Left ventricle myocardium inferior (tissue), 1 donor: ENCODE measurements at places on chromosomes 13 and 19. TPM values are rescaled to one million over a fixed set of nuclear protein-coding genes. Genes with fewer than 3 reads are reported as not detected.

The ZNF728 gene
- total RNA-seq: 5.6 TPM

The FUT1 gene
- 1.8 TPM for total RNA-seq

The SIGLEC10 gene
- 0.38 TPM for total RNA-seq

The CDX2 gene
- total RNA-seq: not detected

The LIM2 gene
- not detected for total RNA-seq

The LIN7B gene
- 23.4 TPM for total RNA-seq

The IGFL1 gene
- not detected for total RNA-seq

The ELSPBP1 gene
- not detected for total RNA-seq
